ENCODE measurements at places on chromosomes 4 and X.

- DNase-seq, result no peak
These were observed 103.1 kb upstream of the NKX1-1 start for GRCh38 chr4:1509366-1509765.

DNA sequence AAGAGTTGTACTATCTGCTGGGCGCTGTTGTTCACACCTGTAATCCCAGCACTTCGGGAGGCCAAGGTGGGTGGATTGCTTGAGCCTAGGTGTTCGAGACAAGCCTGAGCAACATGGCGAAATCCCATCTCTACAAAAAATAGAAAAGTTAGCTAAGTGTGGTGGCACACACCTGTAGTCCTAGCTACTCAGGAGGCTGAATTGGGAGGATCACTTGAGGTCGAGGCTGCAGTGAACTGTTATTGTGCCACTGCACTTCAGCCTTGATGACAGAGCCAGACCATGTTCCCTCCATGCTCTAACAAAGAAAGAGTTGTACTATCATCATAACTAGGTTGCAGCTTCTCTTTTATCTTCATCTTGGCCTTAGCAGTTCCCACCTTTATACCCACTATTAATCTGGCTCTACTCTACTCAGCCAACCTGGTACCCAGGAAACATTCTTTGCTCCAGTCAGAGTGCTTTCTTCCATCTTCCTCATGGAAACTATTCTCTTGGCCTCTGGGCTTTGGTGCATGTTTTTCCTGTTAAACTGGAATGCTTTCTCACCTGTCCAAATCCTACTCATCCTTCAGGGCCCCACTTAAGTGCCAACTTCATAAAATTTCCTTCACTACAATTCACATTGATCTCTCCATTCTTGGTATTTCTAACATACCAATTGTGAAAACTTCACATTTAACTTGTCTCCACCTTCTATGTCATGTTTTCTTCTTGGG lies 18.2 kb downstream of the FABP2 start:
- DNase-seq, result no peak

GRCh38 chr4:15130441-15130840 lies 128.2 kb downstream of the CPEB2 start:
- DNase-seq, result no peak

DNA sequence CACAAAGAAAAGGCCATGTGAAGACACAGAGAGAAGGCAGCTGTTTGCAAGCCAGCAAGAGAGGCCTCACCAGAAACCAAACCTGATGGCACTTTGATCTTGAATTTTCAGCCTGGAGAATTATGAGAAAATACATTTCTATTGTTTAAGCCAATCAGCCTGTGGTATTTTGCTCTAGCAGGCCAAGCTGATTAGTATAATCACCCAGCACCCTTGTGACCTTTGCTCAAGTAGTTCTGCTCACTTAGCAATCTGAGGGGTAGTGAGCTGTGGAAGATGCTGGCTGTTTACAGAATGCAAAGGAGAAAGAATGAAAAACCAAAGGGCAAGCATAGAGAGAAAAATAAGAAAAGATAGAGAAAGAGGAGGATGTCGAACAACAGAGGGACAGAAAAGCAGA lies 396.4 kb upstream of the BOD1L1 start:
- DNase-seq, result no peak

DNA sequence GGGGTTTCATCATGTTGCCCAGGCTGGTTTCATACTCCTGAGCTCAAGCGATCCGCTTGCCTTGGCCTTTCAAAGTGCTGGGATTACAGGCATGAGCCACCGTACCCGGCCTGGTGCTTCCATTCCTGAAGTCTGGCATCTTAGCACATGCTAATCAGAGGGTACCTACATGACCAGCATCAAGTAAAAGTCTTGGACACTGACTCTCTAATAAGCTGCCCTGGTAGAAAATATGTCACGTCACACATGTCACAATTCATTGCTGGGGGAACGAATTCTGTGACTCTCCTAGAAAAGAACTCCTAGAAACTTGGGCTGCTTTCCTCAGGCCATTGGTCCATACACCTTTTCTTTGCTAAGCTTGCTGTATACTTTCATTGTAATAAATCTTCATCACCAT lies 19.1 kb upstream of the XAGE2 start:
- no peak for DNase-seq

Measured in SW480 (cell line).